Stimulated activated CD8-positive, alpha-beta memory T cell treated with anti-CD3 and anti-CD28 coated beads, Interleukin-7, amount 100 ng/mL, for 1 hour (primary cell): ENCODE measurements at places on chromosomes 5 and 9.

GRCh38 chr9:4842213-4842612, 49.5 kb downstream of the RCL1 start:
- DNase-seq = no peak

- no peak for DNase-seq
Observed at GRCh38 chr5:54073735-54074134, 236.6 kb downstream of the ARL15 start.

GRCh38 chr9:130129432-130130061, 42.7 kb upstream of the NCS1 start:
- no peak for DNase-seq

DNA sequence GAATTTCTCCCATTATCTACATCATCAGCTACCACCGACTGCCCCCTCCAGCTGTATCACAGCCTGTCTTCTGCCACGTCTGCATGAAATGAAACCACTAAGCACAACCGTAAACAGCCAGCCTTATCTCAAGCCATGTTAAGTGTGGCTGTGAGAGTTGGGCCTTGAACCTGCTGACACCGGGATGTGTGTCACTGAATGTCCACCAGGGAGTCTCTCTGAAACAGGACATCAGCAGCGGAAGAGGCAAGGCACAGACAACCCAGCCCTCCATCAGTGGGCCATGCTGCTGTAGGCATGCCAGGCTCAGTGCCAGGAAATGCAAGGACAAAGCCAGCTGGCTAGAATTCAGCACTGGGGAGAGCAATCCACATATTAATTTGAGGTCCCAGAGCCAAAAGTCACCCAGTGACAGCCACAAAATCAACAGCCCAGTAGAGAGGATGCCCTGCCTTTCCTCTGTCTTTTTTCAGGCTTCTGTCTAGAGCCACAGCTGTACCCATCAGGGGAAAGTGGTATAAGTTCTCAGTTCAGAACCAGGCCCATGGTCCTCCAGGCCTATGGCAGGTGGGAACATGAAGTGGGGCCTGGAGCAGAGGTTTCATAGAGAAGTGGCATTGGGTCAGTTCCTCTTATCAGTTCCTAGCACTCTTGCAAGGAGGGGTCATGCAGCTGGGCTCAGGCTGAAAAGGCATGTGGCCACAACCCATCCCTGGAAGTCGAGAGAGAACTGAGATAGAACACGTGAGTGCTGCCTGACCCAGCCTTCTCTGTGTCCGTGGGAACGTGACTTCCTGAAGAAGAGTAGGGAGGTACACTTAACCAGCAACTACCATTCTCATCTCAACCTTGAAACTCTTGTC, 199.4 kb downstream of the ESM1 start:
- no peak for DNase-seq

- DNase-seq = no peak
Observed at GRCh38 chr9:32533336-32533735, 7.3 kb upstream of the RIGI start.

DNA sequence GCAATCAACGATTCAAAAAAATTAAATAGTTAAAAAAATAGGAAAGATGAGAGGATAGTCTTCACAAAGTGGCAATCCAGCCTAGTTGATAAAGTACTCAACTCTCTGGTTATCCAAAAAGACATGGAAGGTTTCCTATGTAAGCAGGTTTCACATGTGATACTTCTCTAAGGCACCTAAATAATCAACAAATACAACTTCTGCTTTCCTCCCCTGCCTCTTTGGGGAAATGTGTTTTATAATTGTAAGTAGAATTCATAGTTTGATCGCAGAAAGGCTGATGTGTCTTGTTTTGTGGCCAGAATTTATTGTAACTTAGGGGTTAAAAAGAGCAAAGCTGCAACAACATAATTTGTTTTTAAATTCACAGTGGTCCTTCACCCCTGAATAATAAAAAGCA, 855.5 kb upstream of the DMAC1 start:
- DNase-seq = no peak

GRCh38 chr9:92745881-92746280, 18.8 kb downstream of the BICD2 start:
- DNase-seq = no peak

- DNase-seq = no peak
Observed at GRCh38 chr9:113656771-113657670, 193.5 kb downstream of the RGS3 start.

GRCh38 chr5:56685503-56686217, 129.7 kb upstream of the MAP3K1 start:
- no peak for DNase-seq

GRCh38 chr9:75683591-75683990, 206.9 kb upstream of the PCSK5 start:
- DNase-seq = no peak

DNA sequence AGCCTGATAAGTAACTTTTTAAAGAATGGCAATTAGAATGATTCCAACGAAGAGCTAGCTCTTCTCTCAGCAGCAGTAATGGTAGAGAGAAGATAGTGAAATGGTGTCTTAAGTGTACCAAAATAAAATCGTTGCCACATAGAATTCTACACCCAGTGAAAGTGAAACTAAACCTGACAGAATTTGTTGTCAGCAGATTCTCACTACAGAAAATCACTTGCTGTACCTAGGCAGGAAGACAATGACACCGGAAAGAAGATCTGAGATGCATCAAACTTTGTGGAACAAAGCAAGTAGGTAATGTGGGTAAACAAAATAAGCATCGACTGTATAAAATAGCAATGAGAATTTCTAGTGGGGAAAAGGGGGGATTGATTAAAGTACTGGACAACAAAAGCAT, 20.7 kb upstream of the EBF1 start:
- no peak for DNase-seq

GRCh38 chr9:125131778-125132177, 11.6 kb downstream of the SCAI start:
- DNase-seq = no peak

- DNase-seq = no peak
Observed at GRCh38 chr9:35856882-35857281, 13.3 kb downstream of the OR13J1 start.

DNA sequence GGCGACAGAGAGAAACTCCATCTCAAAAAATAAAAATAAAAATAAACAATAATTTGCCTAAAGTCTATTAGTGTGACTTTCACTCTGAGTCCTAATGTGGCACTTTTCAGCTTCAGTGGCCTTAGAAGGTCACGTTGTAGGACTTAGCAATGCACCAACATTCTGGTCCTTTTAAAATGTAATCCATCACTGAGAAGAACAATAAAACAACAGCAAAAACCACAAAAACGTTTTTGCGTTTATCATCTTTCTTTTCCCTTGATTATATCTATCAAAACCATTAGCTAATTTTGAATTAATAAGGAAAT, 190.1 kb upstream of the ZNF608 start:
- DNase-seq = no peak

GRCh38 chr5:110872200-110872599, 133.4 kb downstream of the SLC25A46 start:
- DNase-seq = no peak

GRCh38 chr5:31485376-31486207, 46.3 kb downstream of the DROSHA start:
- DNase-seq = no peak

GRCh38 chr5:136016945-136017530, 11.8 kb upstream of the TGFBI start:
- no peak for DNase-seq

GRCh38 chr9:6930827-6931226, 173.1 kb downstream of the KDM4C start:
- no peak for DNase-seq

DNA sequence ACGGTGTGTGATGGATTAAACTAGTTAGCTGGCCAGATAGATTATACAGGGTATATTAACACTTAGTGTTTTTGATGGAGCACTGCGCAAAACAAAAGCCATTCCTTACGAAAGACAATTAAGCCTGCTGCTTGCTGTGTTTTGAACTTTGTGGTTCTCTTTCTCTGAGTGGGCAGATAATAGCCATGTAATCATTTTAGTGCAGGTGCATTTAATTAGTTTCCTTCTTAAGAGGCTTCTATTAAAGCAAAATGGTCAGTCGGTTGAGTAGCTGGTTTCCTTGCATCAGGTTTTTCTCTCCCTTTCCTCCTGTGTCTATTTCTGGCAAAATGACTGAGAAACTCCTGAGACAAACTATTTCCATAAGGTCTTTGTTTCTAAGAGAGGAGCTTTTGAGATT, 512.5 kb downstream of the DMAC1 start:
- no peak for DNase-seq

- DNase-seq = no peak
Observed at GRCh38 chr5:149747833-149748366, 17.8 kb downstream of the PPARGC1B start.

- no peak for DNase-seq
Observed at GRCh38 chr5:78889369-78890140, 95.6 kb downstream of the ARSB start.

GRCh38 chr9:113708821-113709713, 167.0 kb upstream of the ZNF618 start:
- no peak for DNase-seq

GRCh38 chr5:9533096-9533495, 12.8 kb downstream of the SEMA5A start:
- DNase-seq = no peak
